NCI-H1436 treated with DMSO at 0.1 percent for 48 hours (cell line): ENCODE measurements at places on chromosomes 2 and 18.

- DNase-seq: no peak
Observed at GRCh38 chr18:9860682-9861081, 25.1 kb upstream of the TXNDC2 start.

GRCh38 chr2:163573652-163574051, 162.2 kb downstream of the FIGN start:
- DNase-seq: no peak

- no peak for DNase-seq
Observed at GRCh38 chr2:30248791-30249190, 17.5 kb downstream of the LBH start.

- no peak for DNase-seq
Observed at GRCh38 chr2:20599001-20599600, 51.8 kb downstream of the HS1BP3 start.

GRCh38 chr2:177053038-177053437, 159.6 kb upstream of the HNRNPA3 start:
- no peak for DNase-seq

DNA sequence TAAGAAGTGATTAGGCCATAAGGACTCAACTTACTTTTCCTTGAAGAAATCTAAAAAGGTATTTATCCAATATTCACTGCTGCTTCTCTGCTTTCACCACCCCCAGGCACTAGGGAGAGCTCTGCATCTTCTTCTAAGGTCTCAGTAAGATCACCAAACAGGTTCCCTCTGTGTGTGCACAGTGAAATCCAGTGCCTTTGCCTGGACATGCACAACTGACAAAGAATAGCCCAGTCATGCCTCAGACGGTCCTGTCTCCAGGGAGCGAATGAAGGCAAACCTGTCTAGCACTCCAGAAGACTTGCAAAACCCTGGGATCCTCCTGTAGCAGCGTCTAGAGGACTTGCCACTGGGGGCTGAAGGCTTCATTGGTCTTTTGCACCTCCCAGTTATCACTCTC, 344.5 kb upstream of the LRATD1 start:
- no peak for DNase-seq

DNA sequence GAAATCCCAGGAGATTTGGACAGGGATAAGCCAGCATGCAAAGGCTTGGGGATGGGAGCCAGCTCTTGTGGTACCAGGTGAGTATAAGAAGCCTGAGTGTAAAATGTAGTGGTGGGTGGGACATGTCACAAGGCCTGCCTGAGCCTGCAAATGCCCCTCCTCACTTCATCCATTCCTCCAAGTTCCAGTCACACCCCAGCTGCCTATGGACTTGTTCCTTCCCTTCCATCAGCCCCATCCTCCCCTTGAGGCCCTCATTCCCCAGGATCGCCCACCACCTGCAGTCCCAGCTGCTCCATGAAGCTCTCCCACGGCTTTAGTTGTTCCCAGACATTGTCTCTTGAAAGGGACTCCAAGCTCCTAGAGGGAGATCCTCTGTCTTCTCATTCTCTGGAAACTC, 81.5 kb downstream of the MARCO start:
- DNase-seq: no peak

- DNase-seq: peak; percentile 31
Observed at GRCh38 chr2:234257859-234258561, 207.5 kb downstream of the SPP2 start.

GRCh38 chr18:80201739-80202138, 45.6 kb downstream of the PARD6G start:
- DNase-seq: no peak
